ENCODE measurements at places on chromosomes 7 and 10.
A peak's percentile ranks its signal among the peaks of the same experiment; 100 is the strongest.

DNA sequence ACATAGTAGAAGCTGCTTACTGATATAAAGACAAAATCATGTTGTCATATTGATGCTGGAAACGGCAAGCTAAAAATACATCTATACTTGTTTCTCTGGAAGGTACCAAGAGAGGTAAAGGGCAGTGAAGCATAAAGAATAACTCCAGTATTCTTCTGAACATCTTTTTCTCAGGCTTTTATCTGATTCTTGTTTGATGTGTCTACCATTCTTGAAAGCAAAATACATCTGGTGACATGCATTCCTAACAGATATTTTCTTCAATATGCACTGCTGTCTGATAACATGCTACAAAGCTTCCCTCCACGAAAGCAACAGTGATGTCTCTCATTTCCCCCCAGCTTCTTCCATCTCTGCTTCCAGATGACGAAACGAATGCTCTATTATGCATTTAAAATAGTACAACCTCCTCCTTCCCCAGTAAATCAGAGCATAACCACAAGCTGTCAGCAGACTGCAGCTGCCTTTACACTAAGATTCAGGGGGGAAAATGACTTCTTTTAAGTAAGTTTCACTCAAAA, 100.8 kb downstream of the ARHGAP21 start:
- DNase-seq, result no peak

GRCh38 chr10:79995979-79996634, 47.2 kb upstream of the SFTPD start:
- no peak for DNase-seq

DNA sequence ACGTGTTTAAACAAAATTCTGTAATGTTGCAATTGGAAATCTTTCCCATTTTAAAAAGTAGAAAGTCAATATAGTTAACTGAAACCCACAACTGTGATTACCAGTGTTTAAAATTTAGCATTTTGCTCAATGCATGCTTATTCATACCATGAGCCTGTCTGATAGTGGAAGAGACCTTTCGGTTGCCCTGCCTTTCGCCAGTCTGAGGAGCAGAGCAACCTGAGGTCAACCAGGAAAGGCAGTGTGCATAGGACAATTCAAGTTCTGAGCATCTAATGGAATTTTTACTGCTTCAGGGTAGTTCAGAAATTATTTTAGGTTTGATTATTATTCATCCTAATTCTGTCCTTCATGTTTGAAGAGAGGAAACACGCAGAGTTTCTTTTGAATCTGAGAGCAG, 100.8 kb downstream of the CUBN start:
- DNase-seq, result no peak

GRCh38 chr7:158391141-158391540, 196.5 kb downstream of the PTPRN2 start:
- no peak for DNase-seq

GRCh38 chr10:111974325-111974724, 209.2 kb downstream of the GPAM start:
- DNase-seq, result no peak

DNA sequence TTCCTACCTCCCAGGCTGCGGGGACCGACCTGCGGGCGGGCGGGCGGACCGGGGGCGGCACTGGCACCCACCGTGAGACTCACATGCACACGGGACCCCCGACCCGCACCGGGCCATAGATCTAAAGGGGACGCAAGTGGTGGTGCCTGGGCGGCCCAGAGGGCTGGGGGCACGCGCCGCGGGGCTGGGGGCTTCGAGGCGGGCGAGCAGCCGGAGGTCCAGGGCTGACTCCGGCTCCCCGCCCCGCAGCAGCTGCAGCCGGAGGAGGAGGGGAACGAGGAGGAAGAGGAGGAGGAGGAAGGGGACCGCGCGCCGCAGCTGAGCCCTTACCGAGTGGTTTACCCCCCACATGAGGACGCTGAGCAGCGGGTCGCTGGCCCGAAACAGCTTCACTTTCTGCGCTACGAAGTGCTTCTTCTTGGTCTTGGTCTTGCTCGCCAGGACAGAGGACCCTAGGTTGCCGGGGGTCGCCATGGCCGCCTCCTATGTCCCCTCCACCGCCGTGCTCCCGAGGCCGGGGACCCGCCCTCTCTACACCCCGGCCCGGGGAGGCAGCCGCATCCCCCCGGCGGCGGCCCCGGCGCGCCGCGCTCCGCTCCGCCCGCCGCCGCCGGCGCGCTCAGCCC, 412 bp downstream of the PIP4K2A start:
- DNase-seq, result no peak

DNA sequence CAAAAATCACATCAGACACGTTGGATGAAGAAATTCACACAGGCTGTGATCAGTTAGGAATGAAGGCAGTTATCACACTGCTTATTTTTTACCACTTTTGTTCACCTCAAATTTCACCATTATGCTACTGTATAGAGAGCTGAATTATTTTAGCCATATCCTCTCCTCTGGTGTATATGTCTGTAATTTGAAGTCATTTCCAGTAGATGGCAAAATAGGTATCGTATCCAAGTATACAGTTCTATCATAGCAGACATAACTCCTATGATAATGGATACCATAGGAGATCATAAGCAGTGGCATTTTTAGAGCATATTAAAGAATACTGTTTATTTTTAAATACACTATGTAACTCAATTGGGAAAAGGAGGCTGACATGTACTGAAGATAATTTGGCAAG, 909.7 kb downstream of the DNAJB9 start:
- DNase-seq, result no peak

DNA sequence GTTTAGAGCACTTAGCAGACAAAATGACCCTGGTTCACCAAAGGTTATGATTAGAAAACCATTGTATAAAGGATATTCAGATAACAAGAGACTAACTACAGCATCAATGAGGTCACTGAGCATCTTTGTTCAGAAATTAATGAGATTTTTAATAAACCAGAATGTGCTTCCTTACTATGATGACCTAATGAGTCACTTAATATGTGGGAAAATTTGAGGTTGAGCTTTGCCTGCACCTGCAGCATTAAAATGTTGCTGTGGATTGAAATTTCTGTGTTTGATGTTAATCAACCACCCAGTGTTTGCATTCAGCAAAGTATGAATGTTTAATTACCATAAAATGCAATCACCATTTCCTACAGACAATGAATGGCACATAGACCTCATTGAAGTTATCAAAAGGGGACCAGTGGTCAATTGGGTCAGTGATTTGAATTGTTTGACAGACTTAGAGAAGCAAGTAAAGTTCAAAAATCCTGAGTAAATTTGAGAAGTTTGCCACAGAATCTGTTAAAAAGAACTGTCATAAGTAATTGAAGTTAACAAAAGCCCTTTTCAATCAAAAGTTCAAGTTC, 45.8 kb downstream of the EXOC6 start:
- no peak for DNase-seq

DNA sequence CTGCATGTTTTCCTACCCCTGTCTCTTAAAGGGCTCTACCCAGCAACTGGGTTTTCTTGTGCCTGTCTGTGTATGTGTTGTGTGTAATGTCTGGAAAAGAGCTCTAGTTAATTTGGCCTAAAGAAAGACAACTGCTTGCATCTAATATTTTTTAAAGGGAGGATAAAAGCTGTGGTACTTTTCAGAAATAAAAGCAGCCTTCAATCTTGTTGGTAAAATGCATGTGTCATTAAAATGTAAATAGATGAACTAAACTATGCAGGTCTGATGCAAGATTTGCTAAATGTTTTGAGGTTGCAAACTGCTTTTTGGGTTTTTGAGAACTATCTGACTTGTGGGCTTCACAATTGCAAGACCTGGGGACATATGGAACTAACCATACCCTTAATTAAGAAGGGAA, 445.3 kb downstream of the HTR7 start:
- no peak for DNase-seq

GRCh38 chr10:31902625-31903024, 26.0 kb downstream of the ARHGAP12 start:
- no peak for DNase-seq

- DNase-seq, result no peak
These were observed 95.5 kb downstream of the MAP3K8 start for GRCh38 chr10:30529373-30529998.

GRCh38 chr10:43649185-43649523, 473 bp upstream of the ZNF32 start:
- no peak for DNase-seq

GRCh38 chr7:143214789-143215679, 6.8 kb upstream of the TAS2R40 start:
- peak; percentile 34 for DNase-seq

- DNase-seq, result no peak
These were observed 21.4 kb downstream of the SLF2 start for GRCh38 chr10:100934084-100934659.

GRCh38 chr7:81525841-81526240, 244.0 kb downstream of the HGF start:
- no peak for DNase-seq

- no peak for DNase-seq
These were observed 37.0 kb upstream of the GOT1 start for GRCh38 chr10:99467236-99467999.

- DNase-seq, result no peak
These were observed 35.0 kb downstream of the PIK3AP1 start for GRCh38 chr10:96685306-96685705.
